Type B pancreatic cell (in vitro differentiated cells): ENCODE measurements at places on chromosomes 6 and 20. TPM values are rescaled to one million over a fixed set of nuclear protein-coding genes. Genes with fewer than 3 reads are reported as not detected.

GRCh38 chr6:156402227-156402626, 375.0 kb upstream of the ARID1B start:
- no peak for DNase-seq

- no peak for DNase-seq
Measured at GRCh38 chr6:45972795-45973503, 42.7 kb downstream of the CLIC5 start.

Gene FOXC1
- 20.8 and 53.5 TPM in 2 replicates for total RNA-seq

DNA sequence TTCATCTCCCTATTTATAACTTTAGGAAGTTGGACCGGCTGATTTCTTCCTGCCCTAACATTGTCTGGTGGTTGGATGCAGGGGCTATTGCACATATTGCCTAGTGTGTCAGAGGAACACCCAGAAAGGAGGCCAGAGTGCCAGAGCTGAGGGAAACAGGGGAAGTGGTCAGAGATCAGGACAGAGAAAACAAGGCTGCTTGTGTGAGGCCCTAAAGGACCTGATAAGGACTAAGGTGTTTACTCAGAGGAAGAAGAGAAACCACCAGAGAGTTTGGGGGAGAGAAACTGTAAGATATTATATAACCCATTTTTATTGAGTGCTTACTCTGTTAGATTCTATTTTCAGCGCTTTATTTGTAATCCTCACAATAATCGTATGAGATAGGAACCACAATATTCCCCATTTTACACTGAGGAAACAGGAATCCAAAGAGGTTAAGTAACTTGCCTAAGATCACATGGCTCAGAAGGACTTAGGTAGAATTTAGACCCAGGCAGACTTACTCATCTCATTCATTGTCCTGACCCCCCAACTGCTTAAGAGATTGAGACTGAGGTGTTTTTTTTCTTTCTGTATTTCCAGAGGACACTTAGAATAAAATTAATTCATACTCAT, 54.0 kb upstream of the REV3L start:
- no peak for DNase-seq

Gene DEFB118
- total RNA-seq: not detected in 2 replicates
